HFFc6 (cell line): ENCODE measurements at places on chromosomes 7 and 10.

GRCh38 chr10:42477170-42477569 is 161.2 kb downstream of the ZNF33B start:
- DNase-seq = no peak

GRCh38 chr7:118148930-118149329 is 35.0 kb upstream of the LSM8 start:
- no peak for DNase-seq

DNA sequence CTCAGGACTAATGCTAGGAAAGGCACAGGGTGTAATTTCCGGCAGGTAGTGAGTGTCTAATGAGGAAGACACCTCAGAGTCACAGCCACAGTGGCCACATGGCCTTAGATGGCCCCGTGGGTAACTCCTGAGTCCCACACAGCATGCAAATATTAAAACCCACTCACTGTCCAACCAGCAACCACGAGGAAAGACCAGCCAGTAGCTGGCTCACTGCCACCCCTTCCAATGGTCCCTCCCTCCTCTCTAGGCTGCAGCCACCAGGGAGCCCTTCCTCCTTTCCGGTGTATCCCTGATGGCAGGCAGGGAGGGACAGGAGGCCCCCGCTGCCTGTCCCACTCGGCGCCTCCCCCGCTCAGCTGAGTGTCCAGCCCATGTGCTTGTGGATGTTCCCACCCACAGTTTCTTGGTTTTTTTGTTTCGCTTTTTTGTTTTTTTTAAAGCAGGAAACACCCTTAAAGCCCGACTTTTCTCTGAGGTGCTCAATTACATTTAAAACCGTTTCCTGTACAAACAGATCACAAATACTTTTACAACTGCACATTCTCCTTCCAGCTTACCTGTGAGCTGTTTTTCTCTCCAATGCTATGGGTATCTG is 9.2 kb downstream of the BNIP3 start:
- no peak for DNase-seq

- no peak for DNase-seq
Measured at GRCh38 chr10:30792025-30792424, 162.5 kb upstream of the LYZL2 start.

DNA sequence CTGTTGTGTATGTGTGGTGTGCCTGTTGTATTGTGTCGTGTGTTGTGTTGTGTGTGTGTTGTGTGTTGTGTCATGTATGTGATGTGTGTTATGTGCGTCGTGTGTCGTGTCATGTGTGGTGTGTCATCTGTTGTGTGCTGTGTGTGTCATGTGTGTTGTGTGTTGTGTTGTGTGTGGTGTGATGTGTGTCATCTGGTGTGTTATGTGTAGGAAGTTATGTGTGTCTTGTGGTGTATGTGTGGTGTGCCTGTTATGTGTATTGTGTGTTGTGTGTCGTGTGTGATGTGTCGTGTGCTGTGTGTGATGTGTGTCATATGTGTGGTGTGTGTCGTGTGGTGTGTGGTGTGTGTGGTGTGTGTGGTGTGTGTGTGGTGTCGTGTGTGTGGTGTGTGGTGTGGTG is 145.2 kb downstream of the DNAJB6 start:
- no peak for DNase-seq
